ENCODE measurements at places on chromosomes 11 and 22.
A peak's percentile ranks its signal among the peaks of the same experiment; 100 is the strongest.

GRCh38 chr11:76090174-76090573 is 116.1 kb downstream of the WNT11 start:
- no peak for DNase-seq

DNA sequence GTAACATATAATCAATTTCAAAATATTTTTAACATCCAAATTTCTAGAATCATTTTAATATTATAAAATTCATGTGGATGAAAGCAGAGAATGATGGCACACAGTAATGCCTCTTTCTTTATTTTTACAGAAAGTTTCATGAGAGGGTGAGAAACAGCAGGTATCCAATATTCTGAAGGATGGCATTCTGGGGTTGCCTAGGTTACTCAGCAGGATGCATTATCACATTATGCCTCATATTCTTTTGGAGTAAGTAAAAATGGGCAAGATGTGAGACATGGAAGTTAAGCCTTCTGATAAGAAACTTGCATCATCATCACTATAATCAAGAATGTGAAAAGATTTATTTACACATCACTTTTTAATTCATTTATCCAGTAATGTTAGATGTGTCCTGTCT is 148.7 kb upstream of the PGR start:
- DNase-seq: no peak

- no peak for DNase-seq
Measured at GRCh38 chr11:116263019-116263418, 509.8 kb downstream of the BUD13 start.

- DNase-seq: no peak
Measured at GRCh38 chr11:102936864-102937509, 18.5 kb downstream of the MMP13 start.

GRCh38 chr22:42791721-42792452 is 65.2 kb downstream of the ARFGAP3 start:
- DNase-seq: no peak

GRCh38 chr11:1074244-1075221 is at the start of gene MUC2:
MUC2 (plus strand) TSS chr11:1074874.
- no peak for DNase-seq

DNA sequence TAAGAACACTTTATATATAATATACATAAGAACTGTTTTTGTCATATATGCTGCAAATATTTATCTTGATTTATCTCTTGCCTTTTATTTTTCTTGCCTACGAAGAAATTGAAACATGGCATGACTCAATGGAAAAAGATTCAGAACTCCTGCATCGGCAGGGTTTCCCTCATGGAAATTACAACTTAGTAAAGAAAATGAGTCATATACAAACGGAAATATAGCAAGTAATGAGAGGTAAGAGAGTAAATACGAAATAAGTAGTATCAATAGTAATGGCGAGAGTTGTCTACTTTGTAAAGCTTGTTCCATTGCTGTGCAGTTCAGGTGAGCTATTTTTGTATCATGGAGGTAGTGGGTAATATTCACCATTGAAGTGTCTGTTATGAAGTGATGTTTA is 350.4 kb downstream of the DDX10 start:
- no peak for DNase-seq

DNA sequence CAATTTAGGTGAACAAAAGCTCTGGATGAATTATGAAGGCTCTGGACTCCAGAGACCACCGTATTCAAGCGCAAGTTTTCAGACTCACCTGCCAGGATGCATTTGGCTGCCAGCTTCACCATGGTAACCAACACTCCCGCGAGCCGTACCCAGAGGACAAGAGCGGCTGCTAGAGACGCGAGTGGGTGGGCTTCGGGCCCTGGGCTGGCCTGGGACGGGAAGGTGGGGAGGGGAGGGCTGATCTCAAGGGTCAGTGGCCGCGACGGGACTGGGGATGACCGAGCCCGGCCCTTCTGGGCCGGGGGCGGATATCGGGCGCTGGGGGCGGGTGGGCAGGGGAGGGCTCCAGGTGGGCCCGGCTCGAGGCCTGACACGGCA is 344 bp downstream of the IFT27 start:
- DNase-seq: peak; percentile 34

DNA sequence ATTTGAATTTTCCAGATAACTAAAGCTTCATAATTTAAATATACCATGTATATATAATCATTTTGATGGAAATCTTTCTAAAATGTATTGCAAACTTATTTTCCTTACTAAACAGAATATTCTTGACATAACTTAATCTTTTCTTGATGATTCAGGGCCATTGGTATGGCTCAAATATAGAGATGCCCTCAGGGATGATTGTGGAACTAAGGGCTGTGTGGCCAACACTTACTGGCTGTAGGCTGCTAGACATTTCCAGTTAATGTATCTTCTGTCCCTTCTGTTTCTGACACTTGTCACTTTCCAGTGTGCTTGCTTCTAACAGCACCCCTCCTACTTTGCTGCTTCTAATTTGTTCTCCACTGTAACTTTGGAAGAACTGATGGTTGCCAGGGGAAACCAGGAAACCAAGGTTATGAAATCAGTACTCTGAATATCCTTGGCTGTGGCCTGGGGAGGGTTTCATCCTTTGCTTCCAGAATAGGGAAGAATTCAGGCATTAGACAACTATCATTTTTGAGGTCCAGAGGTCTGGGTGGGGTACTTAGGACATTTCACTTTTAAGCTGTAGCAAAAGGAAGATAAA is 697.2 kb downstream of the ETS1 start:
- DNase-seq: no peak

DNA sequence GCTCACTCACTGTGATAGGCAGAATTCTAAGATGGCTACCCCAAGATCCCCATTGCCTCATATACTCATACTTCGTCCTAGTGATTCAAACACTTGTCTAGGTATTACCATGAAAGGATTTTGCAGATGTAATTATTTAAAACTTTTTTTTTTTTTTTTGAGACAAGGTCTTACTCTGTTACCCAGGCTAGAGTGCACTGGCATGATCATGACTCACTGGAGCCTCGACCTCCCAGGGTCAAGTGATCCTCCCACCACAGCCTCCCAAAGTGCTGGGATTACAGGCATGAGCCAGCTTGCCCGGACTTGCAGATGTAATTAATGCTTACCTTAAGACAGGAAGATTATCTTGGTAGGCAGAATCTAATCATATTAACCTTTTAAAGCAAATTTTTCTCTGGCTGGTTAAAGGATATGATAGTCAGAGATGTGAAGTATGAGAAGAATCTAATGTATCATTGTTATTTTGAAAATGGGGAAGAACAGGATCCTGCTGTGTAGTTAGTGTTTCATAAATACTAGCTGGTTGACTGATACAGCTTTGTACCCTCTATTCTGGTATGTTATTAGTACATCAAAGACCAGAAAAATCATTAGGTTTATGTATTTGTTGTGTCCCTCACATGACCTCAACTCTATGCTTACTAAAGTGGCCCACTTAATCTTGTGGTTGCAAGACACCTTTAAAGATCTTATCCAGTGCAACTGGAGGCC is 35.5 kb downstream of the C2CD3 start:
- no peak for DNase-seq

DNA sequence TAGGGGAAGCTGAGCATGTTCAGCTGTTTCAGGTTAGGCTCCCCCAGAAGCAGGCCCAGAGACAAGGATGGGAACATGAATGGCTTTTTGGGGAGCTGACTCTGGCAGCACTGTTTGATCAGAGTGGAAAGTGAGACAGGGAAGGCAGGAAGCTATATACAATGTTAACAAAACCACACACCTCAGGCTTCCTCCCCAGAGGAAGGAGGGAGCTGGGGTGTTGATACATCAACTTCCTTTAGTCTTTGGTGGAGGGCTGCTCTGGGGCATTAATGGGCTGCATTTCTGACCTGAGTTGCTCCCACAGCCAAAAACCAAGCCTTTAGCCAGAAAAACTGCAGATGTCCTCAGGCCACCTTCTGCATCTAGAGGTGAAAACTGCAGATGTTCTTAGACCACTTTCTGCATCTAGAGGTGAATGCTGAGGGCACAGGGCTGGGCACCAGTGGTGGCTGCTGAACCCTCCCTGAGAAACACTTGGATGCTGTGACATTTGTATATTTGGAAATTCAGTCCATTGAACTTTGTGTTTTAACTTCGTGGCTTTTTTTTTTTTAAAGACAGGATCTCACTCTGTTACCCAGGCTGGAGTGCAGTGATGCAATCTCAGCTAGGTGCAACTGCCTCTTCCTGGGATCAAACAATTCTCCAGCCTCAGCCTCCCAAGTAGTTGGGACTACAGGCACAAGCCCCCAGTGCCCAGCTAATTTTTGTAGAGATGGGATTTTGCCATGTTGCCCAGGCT is 49.9 kb downstream of the KIAA1671 start:
- no peak for DNase-seq

DNA sequence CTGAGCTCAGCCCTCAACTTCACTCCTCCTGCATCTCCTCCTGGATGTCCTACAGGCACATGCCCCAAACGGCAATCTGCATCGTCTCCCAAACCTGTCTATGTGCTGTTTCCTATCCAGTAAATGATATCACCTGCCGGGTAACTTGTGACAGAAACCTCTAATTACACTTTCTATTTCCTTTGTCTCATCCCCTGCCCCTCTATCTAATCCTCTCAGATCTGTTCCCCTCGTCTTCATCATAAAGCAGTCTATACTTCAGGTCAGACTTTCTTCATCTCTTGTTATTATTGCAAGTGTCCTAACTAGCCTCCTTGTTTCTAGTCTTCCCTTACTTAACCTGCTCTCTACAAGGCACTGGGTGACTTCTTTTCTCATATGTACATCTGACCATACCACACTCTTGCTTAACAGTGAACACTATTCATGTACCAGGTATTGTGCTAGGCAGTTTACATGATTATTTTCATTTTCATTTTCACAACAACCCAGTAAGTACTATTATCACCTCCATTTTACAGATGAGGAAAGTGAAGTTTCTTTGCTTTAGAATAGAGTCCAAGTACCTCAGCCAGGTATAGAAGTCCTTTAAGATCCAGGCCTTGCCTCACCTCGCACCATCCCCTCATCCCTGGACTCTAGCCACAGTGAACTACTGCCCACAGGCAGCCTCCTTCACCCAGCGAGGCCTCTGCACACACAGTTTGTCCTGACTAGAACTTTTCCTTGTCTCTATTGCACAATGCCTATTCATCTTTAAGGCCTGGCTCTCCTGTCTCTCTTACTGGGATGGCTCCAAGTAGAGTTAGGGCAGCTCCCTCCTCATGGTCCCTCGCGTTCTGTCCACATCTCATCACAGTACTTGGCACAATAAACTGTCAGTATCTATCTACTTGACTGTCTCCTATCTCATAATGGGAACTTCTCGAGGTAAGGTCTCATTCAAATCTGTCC is 22.1 kb upstream of the UCP3 start:
- no peak for DNase-seq

DNA sequence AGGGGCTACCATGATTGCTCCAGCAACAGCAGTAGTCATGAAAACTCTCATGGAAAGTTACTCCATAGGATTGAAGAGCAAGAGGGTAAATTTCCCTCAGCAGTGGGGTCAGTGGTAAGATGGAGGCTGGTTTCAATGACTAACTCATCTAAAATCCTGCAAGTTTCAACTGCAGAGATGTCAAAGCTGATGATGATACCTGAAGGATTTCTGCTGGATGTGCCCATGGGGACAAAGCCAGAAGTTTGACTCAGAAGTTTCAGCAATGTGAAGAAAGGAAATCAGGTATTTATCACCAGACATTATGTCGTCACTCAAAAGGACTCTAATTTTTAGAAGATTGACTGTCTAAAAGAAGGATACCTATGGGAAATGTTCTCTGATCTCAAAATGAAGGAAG is 29.1 kb downstream of the RAB38 start:
- DNase-seq: no peak

GRCh38 chr11:44301564-44302271 is 8.2 kb downstream of the ALX4 start:
- no peak for DNase-seq

DNA sequence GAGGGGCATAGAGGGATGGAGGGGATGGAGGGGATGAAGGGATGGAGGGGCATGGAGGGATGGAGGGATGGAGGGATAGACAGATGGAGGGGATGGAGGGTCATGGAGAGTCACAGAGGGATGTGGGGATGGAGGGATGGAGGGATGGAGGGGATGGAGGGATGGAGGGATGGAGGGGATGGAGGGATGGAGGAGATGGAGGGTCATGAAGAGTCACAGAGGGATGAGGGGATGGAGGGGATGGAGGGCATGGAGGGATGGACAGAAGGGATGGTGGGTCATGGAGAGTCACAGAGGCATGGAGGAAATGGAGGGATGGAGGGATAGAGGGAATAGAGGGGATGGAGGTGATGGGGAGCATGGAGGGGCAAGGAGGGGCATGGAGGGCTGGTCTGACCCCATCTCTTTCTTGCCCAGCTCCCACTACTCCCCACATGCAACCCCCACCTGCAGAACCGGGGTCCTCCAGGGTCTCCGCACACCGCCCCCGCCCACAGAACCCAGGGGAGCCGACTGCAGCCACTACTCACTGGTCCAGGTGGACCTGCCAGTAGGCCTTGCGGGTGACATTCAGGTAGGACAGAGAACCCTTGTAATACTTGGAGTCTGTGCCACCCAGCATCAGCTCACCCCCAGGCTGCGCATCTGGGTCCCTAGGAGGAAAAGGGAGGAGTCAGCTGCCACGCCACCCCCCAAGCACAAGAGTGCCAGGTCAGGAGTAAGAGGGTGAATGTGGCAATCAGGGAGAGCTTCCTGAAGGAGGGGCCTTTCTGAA is 4.2 kb upstream of the IFITM10 start:
- DNase-seq: no peak

GRCh38 chr22:36455571-36456463 is 25.6 kb downstream of the TXN2 start:
- no peak for DNase-seq

GRCh38 chr11:100855466-100856067 is 168.5 kb downstream of the ARHGAP42 start:
- DNase-seq: no peak

DNA sequence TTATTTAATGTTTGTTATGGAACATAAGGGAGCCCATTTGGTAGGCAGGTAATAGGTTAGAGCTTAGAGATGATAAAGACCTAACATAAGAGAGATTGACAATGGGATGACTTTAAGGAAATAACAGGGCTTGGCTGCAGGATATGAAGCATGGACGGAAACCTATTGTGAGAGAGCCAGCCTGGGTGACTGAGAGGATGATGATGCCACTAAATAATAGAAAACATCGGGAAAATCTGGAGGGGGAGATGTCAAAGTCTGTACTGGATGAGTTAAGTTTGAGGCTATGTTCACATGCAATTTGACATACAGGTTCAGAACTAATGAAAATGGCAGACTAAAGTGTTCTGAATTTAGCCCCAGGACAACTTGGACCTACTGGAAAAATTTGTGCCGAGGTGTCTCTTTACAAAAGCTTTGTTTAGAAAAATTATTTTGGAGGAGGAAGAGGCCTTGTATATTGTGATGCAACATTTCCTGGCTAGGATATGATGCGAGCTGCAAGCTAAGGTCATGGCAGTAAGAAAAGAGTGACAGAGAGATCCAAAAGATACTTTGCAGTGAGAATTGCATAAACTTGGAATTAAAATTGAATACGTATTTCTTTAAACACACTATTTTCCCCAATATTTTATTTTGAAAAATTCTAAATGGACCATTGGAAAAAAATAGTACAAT is 339.3 kb upstream of the PLET1 start:
- no peak for DNase-seq

- DNase-seq: no peak
Measured at GRCh38 chr11:128338811-128339210, 248.5 kb downstream of the ETS1 start.
